Central memory CD8-positive, alpha-beta T cell (primary cell): ENCODE measurements at places on chromosomes 4 and X.

- peaks cover 28% of the 10 kb centered on the region for H3K36me3 ChIP-seq
- H3K4me3 ChIP-seq, result peak overlapping the region; percentile 95
- H3K27me3 ChIP-seq, result no peaks in the 10 kb centered on the region
- no peak for DNase-seq
- peak overlapping the region; percentile 86 for H3K27ac ChIP-seq
- H3K4me1 ChIP-seq, result peaks cover 36% of the 10 kb centered on the region
These were observed 1.0 kb downstream of the PGRMC2 start for GRCh38 chr4:128286474-128287058.

DNA sequence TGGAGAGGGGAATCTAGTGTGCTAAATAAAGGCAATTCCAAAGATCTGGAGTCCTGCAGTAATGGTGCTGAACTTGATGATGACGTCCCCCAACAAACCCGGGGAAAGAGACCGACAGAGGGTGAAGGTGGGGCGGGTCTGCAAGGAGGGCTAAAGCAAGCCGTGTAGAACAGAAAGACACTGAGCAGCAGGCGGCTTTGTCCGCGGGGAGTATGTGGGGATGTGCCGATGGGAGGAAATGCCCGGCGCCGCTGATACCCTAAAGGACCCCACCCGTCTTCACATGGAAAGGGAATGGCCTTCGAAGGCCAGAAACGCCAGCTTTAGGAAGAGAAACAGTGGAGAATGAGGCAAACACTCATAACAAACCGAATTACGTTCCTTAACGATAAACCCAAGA, 528.9 kb downstream of the ZNF674 start:
- DNase-seq, result no peak
- no peak overlapping the region for H3K4me3 ChIP-seq
- no peak overlapping the region for H3K27ac ChIP-seq
- H3K27me3 ChIP-seq, result no peaks in the 10 kb centered on the region

GRCh38 chr4:177119021-177119471, 190.6 kb upstream of the NEIL3 start:
- DNase-seq, result no peak
- H3K36me3 ChIP-seq, result no peaks in the 10 kb centered on the region
- H3K27me3 ChIP-seq, result no peaks in the 10 kb centered on the region

- H3K27ac ChIP-seq, result no peak overlapping the region
- no peaks in the 10 kb centered on the region for H3K27me3 ChIP-seq
- no peaks in the 10 kb centered on the region for H3K36me3 ChIP-seq
- H3K4me3 ChIP-seq, result peak overlapping the region; percentile 11
- DNase-seq, result peak; percentile 24
- H3K4me1 ChIP-seq, result no peaks in the 10 kb centered on the region
These were observed 8.6 kb upstream of the ZXDA start for GRCh38 chrX:57918750-57919436.

GRCh38 chr4:25927361-25928195, 13.6 kb downstream of the SMIM20 start:
- H3K27me3 ChIP-seq, result no peaks in the 10 kb centered on the region
- no peak overlapping the region for H3K27ac ChIP-seq

- DNase-seq, result no peak
- no peaks in the 10 kb centered on the region for H3K36me3 ChIP-seq
- no peaks in the 10 kb centered on the region for H3K27me3 ChIP-seq
- H3K4me1 ChIP-seq, result no peaks in the 10 kb centered on the region
These were observed 106.4 kb downstream of the MID1 start for GRCh38 chrX:10513974-10514373.

GRCh38 chr4:160265836-160266235, 1163.0 kb downstream of the RAPGEF2 start:
- no peaks in the 10 kb centered on the region for H3K27me3 ChIP-seq
- H3K4me1 ChIP-seq, result no peaks in the 10 kb centered on the region
- no peak for DNase-seq
- H3K27ac ChIP-seq, result no peak overlapping the region
- no peaks in the 10 kb centered on the region for H3K36me3 ChIP-seq

GRCh38 chrX:32532262-32532661, 679.1 kb downstream of the DMD start:
- no peak for DNase-seq
- H3K36me3 ChIP-seq, result no peaks in the 10 kb centered on the region
- no peaks in the 10 kb centered on the region for H3K4me1 ChIP-seq
- H3K27me3 ChIP-seq, result no peaks in the 10 kb centered on the region
- no peak overlapping the region for H3K4me3 ChIP-seq
- H3K27ac ChIP-seq, result no peak overlapping the region

- H3K4me3 ChIP-seq, result no peak overlapping the region
- DNase-seq, result no peak
- H3K27me3 ChIP-seq, result no peaks in the 10 kb centered on the region
- no peak overlapping the region for H3K27ac ChIP-seq
- H3K4me1 ChIP-seq, result peaks cover 22% of the 10 kb centered on the region
These were observed 22.8 kb downstream of the DTHD1 start for GRCh38 chr4:36304138-36304681.

GRCh38 chrX:99301990-99302389, 1108.1 kb downstream of the PCDH19 start:
- H3K4me3 ChIP-seq, result no peak overlapping the region
- no peaks in the 10 kb centered on the region for H3K27me3 ChIP-seq
- no peak overlapping the region for H3K27ac ChIP-seq
- DNase-seq, result no peak
